ENCODE measurements at places on chromosomes 6 and 20.

DNA sequence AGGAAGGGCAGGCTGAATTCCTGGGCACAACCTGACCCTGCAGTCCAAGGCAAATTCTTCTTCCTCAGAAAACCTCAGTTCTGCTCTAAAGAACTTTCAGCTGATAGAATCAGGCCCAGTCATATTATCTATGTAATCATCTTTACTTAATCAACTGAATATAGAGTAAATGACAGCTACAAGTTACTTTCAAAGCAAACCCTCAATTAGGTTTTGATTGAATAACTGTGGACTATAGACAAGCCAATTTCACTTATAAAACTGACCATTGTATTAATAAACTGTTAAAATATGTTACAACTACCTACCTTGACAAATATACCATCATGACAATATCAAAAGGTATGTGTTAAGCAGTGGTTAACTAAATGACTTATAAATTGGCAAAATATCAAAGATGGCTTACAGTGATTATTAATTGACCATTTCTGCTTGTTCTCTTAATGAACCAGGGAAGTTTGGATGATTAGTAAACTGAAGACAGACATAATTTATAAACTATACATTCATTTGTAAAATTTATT is 46.1 kb upstream of the ADGRF5 start:
- no peak for DNase-seq

GRCh38 chr6:166499350-166500163 is 86.9 kb downstream of the RAMACL start:
- no peak for DNase-seq

DNA sequence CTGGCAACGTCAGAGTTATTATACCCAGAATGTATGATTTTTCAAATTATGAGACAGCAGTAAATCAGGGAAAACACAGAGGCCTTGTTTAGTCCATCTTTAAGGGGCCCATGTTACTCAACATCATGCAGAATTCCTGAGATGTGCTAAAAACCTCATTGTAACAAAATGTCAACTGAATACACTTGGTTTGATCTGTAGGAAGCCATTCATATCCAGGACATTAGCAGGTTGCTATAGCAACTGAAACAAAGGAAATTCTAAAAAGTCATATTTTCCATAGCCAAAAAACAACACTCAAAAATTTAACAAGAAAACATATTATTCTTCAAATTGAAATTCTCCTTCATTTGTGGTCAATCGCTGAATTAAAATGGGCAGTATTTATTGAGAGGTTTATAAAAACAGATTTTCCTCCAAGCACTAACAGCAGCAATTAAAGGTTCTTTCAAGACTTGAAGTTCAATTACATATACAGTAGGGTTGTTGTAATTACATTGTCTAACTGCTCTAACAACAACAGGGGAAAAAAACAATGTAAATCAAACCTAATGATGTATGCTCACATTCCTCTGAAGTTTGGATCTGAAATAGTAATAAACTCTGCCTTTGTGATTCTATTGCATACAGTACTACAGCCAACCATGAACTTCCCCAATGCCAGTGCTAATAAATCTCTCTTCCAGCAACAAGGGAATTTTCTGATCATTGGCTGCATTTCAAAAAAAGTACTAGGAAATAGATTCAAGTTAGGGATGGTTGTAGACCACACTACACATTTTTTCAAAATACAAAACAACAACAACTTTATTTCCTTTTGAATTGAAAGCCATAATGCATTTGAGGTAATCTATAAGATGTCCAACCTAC is 34.9 kb downstream of the COL12A1 start:
- DNase-seq, result no peak

GRCh38 chr6:1917626-1918371 is 308.1 kb downstream of the FOXC1 start:
- DNase-seq, result peak; percentile 40

DNA sequence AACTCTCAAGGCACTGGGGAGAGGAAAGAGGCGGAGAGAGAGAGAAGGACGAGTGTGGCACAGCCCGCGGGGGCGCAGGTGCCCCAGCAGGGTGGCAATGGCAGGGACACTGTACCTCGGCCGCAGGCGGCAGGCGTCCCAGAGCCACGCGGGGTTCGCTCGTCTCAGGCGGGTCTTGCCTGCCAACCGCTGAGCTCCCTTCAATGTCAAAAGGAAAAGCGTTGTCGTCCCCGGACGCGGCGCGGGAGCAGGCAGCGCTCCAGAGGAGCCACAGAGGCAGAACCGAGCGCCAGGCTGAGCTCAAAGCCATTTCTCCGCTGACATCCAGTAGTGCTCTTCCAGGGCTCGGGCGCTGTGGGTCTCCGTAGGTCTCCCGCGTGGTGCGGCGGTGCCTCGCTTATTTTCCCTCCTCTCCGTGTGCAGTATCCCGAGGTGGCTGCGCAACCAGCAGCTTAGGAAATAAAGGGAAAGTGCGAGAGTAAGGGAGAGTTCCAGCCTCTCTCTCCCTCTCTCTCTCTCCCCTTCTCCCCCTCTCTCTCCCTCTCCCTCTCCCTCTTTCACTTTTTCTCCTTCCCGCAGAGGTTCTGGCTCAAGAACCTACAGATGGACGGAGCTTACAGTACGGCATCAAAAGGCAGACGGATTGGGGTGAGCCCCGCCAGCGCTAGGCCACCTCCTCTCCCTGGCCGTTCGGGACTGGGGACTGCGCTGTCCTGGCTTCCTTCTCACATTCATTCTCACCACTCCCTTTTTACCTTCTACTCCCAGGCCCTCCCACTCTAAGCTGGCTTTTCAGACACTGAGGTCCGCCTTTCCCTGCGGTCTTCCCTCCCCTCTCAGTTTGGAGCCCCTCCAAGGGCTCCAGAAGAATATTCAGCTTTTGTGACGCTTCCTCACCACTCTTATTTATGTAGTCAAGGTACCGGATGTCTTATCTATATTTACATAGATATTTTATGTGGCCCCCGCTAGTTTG is at the start of gene LAMA4:
TSS of gene LAMA4 (minus strand) at position 727 of the 976 bp plus-strand sequence. CDS start at position 310, 417 bp downstream.
- DNase-seq, result no peak

- DNase-seq, result peak; percentile 77
These were observed 38.0 kb downstream of the PIM1 start for GRCh38 chr6:37207903-37208456.

All from HCT116 (cell line).